ENCODE measurements at places on chromosomes 2 and 18.

DNA sequence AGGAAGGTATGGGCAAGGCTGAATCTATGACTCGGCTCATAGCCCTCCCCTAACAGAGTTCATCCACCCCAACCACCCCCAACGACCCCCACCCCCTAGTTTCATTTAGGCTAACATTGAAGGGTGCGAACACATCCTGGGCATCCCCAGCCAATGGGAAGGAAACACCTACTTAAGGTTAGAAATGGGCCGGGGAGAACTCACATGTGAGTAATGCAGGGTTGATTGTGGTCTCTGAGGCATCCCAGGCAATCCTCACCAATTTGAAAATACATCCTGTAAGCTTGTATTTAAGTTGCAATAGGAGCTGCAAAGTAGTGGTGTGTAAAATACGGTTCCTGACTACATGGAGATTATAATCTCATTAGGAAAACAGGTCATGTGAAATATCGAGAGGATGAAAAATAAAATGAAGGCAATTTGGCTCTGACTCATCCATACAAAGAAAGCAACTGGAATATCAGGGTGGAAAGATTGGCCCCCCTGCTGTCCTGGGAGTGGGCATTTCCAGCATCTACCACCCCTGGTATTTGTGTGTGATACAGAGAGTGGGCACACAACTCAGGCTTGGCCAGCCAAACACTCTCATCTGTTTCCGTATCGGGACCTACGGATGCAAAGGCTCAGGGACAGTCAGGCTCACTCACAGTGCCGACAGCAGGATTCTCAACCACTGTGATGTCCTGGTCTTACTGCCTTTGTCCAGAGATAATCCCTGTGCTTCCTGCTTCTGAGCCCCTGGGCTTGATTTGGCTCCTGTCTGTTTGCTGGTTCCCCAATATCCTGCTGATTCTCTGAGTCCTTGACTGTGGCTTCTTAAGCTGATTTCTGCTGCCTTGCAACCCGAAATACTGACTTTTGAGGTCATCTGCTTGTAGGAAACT lies 90.0 kb upstream of the NCKAP5 start:
- peak; percentile 23 for DNase-seq

GRCh38 chr2:173235947-173236803 lies 118.5 kb upstream of the CDCA7 start:
- DNase-seq, result no peak

DNA sequence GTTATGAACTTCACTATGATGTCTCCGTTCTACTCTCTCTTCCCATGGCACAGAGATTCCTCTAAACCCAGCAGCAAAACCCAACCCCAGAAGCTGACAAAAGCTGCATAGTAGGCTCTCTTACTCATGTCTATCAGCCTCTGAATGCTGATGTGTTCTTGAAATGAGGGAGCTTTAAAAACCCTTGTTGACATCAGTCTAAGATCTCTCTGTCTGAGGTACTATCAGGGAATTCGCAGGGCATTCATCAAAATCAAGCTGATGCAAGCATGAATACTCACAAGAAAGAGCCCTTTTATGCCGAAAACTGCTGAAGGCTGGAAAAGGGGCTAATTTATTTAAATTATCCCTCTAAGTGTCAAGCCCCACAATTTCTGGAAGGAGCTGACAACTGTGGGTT lies 710.6 kb upstream of the FANCL start:
- DNase-seq, result no peak

DNA sequence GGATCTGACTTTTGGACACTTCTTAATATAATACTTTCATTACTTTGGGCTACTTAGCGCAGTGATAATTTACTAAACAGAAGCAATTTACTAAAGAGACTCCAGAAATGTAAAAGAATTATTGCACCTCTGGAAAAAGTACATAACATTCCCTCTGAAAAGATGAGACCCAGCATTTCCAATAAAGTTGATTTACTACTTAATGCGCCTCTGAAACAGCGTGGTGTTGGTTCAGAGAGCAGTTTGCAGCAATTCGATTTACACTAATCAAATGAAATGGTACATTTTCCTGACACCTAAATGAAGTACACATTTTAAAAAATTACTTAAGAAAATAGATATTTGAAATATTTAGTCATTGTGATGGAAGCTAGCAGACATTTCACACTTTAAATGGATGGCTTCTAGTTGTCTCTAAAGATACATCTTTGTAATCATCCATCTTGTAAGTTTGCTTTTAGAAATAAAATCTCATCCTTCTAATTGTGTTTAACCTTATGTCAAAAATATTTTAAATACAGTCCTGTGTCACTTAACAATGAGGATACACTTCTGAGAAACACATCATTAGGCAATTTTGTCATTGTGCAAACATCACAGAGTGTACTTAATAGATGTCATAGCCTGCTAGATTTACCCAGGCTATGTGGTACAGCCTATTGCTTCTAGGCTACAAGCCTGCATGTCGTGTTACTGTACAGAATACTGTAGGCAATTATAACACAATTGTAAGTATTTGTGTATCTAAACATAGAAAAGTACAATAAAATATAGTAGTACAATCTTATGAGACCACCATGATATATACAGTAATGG lies 284.6 kb upstream of the UBE2E3 start:
- no peak for DNase-seq

DNA sequence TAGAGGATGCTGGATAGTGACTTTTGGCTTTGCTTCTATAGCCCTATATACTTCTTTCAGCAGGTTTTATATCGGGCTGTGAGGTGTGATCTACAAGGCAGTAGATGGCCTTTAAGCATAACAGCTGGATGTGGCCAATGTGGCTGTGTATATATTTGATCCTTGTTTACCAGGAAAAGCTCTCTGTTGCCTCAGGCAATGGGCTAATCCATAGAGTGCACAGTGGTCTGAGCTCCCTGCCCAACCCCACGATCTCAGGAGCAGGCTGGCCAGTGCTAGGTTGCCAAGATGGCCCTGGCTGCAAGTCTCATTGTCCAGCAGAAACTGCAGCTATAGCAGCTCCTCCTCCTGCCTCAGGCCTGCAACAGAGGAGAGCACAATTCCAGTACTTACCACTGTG lies 72.3 kb upstream of the SPHKAP start:
- DNase-seq, result no peak

DNA sequence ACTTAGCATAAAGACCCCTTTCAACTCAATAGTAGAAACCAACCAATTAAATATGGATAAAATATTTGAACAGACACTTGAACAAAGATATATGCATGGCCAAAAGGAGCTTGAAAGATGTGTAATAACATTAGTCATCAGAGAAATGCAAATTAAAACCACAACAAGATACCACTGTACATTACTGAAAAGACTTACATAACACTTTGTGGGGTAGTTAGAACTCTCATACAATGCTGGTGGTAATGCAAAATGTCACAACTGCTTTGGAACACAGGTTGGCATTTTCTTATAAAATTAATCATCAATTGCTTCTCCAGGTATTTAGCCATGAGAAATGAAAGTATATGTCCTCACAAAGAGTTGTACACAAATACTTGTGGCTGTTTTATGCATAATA lies 60.7 kb downstream of the TTC27 start:
- DNase-seq, result peak; percentile 20

- DNase-seq, result no peak
Measured at GRCh38 chr2:27077231-27077630, 1.2 kb upstream of the EMILIN1 start.

DNA sequence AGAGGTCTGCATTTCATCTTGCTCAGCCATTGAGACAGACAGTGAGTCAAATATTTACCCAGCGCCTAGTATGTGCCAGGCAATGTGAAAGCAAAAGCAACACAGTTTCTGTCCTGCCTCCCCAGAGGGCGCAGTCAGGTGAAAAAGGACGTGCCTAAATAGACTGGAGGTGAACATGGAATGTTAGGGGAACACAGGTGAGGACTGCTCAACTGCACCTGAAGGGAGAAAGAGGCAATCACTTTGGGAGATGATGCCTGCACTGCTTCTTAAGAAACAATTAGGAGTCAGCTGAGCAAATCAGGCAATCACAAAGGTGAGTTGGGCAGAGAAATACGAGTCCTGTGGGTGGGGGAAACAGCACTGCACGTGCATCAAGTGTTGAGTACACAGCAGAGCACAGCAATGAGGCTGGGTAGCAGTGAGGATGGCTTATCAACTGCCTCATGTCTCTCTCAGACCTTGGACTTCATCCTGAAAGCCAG lies 218.3 kb upstream of the SMAD7 start:
- DNase-seq, result no peak

- DNase-seq, result no peak
Measured at GRCh38 chr2:139403948-139404347, 623.8 kb upstream of the NXPH2 start.

- peak; percentile 72 for DNase-seq
Measured at GRCh38 chr2:25833566-25833965, 44.7 kb downstream of the ASXL2 start.

GRCh38 chr2:156333951-156334495 lies 1.5 kb upstream of the NR4A2 start:
- no peak for DNase-seq

DNA sequence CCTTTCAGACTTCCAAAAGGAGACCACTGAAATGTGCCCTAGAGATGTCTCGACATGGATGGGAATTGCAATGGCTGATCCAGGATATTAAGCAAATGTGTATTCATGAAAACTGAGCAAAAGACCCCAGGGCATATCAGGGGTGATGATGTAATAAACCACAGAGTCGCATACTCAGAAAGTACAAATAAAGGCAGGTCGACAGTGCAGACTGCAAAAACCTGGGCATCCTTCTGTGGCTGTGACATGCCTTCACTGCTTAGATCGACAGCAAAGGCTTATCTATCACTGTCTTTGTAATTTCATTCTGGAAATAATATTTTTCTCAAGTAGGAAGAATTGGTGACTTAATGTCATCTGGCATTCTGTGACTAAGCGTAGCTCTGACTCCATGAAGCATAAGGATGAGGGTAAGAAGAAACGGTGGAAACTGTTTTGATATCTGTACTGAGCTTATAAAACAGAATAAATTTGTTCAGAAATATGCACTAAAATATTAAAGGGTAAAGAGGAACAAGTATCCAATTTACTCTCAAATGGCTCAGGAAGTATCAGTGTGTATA lies 115.6 kb upstream of the NRP2 start:
- DNase-seq, result no peak

GRCh38 chr2:74514368-74515270 lies at the start of gene TLX2:
Gene TLX2 (plus strand): TSS chr2:74514450. CDS start chr2:74514807, 357 bp downstream.
- DNase-seq, result no peak

DNA sequence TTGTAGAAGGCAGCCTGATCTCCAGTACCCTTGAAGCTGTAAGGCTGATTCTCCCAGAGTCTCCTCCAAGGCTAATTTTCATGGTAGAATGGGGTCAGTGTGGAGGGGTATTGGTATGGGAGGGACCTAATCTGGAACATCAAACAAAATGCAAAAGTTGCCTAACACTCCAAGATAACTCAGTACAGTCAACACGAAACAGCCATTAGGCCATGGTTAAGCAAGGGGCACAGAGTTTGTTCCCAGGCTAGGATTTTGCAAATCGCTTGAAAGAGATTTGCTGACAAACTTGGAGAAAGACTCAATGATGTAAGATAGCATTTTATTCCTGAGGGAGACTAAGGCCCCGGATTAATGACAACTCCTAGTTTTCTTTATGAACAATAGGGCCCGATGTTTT lies 5.4 kb downstream of the PID1 start:
- DNase-seq, result no peak

DNA sequence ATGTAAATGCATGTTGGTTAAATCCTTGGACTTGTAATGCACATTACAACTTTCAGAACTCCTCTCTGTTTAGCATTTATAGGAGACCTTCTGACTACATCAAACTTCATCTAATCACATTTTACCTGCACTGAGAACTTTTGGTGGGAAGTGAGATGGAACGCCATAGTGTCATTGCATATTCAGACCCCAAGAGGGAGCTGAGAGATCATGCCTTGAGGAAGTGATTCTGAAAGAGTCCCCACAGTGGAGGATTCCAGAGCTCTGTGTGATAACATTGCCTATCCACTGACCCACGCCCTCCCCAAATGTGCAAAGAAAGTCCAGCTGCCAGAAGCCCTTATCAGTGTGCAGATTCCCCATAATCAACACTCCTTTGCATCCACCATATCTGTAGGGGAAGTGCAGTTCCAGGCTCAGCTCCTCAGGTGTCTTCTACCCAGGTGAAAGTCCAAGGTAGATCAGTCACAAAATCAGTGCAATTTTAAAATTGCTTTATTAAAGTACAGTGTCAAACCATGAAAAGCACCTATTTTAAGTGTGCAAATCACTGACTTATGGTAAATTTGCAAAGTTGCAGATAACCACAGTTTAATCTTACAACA lies 212.4 kb downstream of the RPIA start:
- peak; percentile 38 for DNase-seq

- DNase-seq, result no peak
Measured at GRCh38 chr18:62418258-62418657, 93.1 kb downstream of the TNFRSF11A start.

GRCh38 chr2:157747695-157748370 lies 119.2 kb upstream of the ACVR1C start:
- DNase-seq, result no peak

DNA sequence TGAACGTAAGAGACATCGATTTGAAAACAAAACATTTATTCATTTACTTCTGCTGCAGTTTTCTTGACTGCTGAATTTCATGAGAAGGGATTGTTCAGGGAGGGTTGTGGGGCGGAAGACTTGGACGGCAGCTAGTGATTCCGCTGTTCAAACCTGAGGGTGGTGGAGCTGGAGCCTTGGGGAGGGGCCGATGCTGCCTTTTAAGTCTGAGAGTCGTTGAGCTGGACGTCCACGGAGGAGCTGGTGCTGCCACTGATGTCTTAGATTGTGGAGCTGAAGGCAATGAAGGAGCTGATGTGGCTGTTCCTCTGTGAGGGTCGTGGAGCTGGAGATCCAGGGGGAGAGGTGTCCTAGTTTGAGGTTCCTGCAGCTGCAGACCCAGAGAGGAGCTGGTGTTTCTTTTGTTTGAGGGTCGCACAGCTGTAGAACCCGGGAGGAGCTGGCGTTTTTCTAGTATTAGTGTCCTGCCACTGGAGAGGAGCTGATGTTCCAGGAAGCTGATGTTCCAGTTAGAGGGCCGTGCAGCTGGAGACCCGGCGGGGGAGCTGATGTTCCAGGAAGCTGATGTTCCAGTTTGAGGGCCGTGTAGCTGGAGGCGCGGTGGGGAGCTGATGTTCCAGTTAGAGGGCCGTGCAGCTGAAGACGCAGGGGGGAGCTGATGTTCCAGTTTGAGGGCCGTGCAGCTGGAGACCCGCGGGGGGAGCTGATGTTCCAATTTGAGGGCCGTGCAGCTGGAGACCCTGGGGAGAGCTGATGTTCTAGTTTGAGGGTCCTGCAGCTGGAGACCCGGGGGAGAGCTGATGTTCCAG lies 150.9 kb downstream of the RTP5 start:
- DNase-seq, result no peak

DNA sequence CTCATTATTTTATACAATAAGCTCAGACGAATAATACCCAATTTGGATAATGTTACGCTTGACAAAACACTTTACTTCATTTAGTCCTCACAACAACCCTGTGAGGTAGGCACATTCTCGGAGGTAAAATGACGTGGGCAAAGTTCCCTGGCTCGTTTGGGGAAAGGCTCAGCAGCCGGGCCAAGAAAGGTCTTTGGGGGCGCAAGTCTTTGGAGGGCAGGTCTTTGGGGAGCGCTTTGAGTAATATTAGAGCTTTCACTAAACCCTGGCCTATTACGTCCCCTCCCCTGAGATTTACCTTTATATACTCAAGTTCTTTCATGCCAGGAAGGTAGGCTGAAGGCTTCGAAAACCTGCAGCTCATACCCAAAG lies 427 bp downstream of the RBKS start:
- DNase-seq, result no peak

- no peak for DNase-seq
Measured at GRCh38 chr2:71897836-71898235, 249.8 kb downstream of the CYP26B1 start.

GRCh38 chr2:71668326-71669057 lies 215.1 kb downstream of the DYSF start:
- DNase-seq, result no peak

- no peak for DNase-seq
Measured at GRCh38 chr2:127641846-127642507, 4.0 kb upstream of the GPR17 start.

Measured in kidney glomerular epithelial cell (primary cell).